Peyer's patch (tissue), 4 donors: ENCODE measurements at places on chromosomes 3 and 15.

DNA sequence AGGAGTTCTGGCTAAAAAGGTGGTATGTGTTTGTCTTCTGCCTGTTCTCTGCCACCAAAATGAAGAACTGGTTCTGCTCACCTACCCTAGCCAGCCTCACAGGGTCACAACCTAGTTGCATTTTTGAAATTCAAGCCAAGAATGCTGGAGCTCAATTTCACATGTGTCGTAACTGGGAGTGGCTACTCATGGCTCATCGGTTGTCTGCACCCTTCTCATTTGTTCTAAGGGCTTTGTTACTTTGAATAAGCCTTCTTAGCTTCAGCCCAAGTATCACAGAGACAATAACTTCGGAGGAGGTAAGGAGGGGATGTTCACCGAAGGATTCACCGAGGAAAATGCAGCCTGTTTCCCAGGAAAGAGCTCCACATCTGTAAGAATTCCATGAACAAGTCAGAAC is 134.3 kb upstream of the RARB start:
- DNase-seq = no peak

DNA sequence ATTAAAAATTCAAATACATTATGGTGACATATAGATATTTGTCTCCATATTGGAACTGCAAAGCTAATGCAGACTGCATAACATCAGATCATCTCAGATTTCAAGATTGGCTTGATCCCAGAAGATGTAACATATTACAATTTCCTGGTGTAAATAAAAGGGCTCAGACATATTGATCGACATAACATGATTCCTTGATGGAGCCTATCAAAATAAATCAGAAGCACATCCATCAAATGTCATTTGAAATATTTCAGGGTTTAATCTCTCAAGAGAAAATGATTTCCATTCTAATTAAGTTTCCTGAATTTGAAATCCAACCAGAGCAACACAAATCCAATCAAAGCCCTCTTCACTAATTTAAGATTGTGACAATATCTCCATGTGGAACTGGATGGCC is 75.1 kb upstream of the UNC13C start:
- DNase-seq = no peak

DNA sequence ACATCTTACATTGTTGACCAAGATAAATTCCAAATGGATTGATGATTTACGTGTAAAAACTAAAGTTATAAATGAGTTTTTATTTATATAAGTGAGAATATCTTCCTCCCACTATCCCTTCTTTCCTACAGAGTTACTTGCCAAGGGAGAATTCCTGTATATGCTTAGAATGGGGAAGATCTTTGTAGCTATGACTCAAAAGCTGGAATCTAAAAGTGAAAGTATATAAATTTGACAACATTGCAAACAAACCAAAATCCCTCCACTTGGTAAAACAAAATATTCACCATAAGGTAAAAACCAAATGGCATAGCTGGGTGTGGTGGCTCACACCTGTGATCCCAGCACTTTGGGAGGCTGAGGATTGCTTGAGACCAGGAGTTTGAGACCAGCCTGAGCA is 52.7 kb upstream of the GCNT3 start:
- no peak for DNase-seq

DNA sequence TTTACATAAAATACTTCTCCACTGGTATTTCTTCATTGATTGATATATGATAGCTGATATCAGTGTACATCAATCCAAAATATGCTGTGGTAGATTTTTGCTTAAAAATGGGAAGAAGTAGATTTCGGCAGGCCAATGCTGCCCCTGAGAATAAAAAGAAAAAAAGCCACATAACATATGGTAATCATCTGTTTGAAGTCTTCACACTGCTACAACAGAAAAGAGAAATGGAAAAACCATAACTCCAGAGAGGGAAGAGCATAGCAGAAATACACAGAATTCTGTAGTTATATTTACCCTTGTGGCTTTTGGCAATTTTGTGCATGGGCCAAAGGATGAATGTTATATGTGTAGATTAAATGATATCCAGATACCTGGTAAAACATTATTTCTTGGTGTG is 143.1 kb upstream of the KCNMB2 start:
- no peak for DNase-seq

DNA sequence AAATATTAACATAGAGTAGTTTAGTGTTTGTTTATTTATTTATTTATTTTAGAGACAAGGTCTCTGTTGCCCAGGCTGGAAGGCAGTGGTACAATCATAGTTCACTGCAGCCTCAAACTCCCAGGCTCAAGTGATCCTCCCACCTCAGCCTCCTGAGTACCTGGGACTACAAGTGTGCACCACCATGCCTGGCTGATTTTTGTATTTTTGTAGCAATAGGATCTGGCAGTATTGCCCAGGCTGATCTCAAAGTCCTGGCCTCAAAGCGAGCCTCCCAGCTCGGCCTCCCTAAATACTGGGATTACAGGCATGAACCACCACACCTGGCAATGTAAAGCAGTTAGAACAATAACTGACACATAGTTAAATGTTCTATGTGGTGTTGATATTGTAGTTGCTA is 4.4 kb upstream of the ZNF148 start:
- DNase-seq = no peak

- no peak for DNase-seq
Observed at GRCh38 chr3:171086914-171087313, 60.4 kb upstream of the SLC2A2 start.

- no peak for DNase-seq
Observed at GRCh38 chr15:56774356-56774755, 41.0 kb upstream of the ZNF280D start.
